ENCODE measurements at places on chromosomes 3 and 15. TPM values are rescaled to one million over a fixed set of nuclear protein-coding genes. Genes with fewer than 3 reads are reported as not detected.
A peak's percentile ranks its signal among the peaks of the same experiment; 100 is the strongest.

GRCh38 chr15:95325763-95326404 lies 1004.6 kb upstream of the NR2F2 start:
- no peak for DNase-seq

- no peak for DNase-seq
Measured at GRCh38 chr3:59737241-59737640, 687.4 kb upstream of the CFAP20DC start.

DNA sequence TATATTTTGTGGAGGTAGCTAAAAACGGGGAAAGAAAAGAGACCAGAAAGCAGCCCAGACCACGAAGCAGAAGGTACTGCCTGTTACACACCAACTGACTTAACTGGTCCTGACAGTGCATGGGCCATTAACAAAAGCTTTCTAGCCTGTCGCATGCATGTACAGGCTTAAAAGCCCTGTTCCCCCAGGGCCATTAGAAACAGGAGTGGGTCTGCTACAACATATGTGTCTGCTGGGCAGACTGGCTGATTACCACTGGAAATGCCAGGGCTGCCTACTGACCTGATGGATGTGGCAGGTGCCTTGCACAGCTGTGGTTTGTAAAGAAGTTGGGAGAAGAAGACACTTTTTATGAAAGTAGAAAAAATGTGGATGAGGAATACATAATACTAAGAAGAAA lies 137.4 kb downstream of the GAP43 start:
- DNase-seq = no peak

- DNase-seq = no peak
Measured at GRCh38 chr3:153976891-153977554, 144.2 kb upstream of the ARHGEF26 start.

ARGFX gene
- not detected for total RNA-seq

TICRR gene
- total RNA-seq = 0.25 TPM

DNA sequence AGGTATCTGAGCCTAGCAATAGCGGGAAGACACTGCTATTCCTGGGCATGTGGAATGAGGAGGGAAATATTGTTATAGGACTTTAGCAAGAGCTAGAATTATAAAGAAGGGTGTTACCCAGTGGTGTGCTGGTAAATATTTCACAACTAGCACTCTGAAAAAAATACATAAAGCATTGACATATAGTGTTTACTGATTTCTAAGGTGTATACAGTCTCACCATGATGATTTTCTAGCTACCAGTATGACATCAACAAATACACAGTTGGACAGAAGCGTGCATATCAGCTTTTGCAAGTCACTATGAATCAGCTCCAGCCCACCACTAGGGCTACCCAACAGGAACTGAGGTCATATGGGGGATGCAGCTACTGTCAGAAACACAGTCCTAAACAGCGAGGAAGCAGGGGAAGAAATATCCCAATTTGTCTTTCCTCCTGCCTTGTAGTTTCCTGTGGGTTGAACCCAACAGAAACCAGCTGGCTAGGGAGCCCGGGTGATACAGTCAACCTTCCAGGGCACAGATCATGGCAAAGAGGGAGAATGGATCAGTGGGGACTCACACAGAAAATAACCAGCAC lies 39.6 kb downstream of the HGD start:
- no peak for DNase-seq

NOX5 gene
- 0.60 TPM for total RNA-seq

SAMD7 gene
- total RNA-seq = not detected

NR2E3 gene
- 0.19 TPM for total RNA-seq

DNA sequence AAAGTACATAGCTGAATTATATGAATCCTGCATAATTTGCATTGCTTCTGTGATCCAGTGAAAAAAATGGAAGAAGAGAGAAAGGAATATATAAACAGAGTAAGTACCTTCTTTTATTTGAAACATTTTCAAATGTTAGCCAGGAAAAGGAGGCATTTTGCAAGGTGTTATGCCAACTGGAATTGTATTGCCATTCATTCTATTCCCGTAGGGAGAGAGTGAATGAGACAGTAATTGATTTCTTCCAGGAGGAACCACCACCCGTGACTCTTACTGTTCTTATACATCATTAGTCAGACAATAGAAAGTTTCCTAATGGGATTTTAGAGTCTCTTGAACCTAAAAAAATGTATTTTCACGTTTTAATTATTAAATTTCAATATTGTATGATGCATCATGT lies 324.1 kb upstream of the ALCAM start:
- no peak for DNase-seq

GRCh38 chr3:12734960-12735359 lies 24.1 kb downstream of the TMEM40 start:
- no peak for DNase-seq

DNA sequence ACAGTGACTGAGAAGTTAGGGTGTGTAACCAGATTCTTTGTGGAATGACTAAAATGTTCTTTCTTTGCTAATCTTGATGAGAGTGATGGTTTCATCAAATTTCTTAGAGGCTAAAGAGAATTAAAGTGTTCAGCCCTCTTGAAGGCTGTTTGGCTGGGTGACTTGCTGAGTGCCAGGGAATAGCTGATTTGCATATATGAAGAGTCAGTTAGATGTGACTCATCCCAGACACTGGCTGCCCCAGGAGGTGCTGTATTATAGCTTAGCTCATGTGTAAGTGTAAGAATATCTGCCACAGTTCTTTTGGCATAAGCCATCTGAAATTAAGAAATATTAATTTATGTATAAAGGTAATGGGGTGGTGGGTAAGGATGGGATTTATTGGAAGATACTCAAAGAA lies 535.1 kb downstream of the NLGN1 start:
- no peak for DNase-seq

GRCh38 chr3:88057630-88058305 lies 1.0 kb downstream of the CGGBP1 start:
- peak; percentile 63 for DNase-seq

- DNase-seq = peak; percentile 87
Measured at GRCh38 chr3:193240850-193241706, at the start of gene PLAAT1. PLAAT1 (plus strand) TSS chr3:193241222; CDS start chr3:193255651, 14,429 bp downstream.

- no peak for DNase-seq
Measured at GRCh38 chr15:65172531-65172930, 12.6 kb downstream of the CLPX start.

- DNase-seq = no peak
Measured at GRCh38 chr3:143362115-143362991, 242.8 kb downstream of the CHST2 start.

DNA sequence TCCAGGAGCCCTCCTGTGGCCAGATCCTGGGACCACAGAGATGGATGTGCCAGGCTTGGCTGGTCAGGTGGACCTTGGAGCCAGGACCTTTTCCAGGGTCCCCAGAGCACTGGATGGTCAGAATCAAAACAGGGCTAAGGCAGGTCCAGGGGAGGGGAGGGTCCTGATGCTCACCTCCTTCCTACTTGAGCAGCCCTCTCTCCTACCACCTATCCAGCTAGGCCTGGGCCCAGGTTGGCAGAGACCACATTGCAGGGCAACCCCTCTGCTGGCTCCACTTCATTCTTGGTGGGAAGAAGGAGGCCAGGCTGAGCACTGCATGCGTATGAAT lies 28.5 kb upstream of the SFMBT1 start:
- no peak for DNase-seq

DNA sequence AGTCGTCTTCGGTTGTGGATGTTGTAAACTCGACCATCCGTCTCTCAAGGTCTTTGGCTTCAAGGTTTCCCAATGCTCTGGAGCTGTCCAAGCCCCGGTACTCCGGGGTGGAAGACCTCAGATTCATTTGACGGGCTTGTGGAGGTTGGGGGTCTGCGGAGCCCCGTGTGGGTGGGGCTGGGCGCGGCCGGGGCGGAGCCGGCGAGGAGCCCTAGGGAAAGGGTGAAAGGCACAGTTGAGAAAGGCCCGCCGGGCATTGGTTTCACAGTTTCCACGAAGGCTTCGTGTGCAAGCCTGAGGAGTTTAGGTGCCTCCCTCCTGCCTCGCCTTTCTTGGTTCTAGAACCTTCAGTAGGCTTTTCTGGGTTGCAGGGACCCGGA lies 360 bp upstream of the MGA start:
- DNase-seq = no peak

DNA sequence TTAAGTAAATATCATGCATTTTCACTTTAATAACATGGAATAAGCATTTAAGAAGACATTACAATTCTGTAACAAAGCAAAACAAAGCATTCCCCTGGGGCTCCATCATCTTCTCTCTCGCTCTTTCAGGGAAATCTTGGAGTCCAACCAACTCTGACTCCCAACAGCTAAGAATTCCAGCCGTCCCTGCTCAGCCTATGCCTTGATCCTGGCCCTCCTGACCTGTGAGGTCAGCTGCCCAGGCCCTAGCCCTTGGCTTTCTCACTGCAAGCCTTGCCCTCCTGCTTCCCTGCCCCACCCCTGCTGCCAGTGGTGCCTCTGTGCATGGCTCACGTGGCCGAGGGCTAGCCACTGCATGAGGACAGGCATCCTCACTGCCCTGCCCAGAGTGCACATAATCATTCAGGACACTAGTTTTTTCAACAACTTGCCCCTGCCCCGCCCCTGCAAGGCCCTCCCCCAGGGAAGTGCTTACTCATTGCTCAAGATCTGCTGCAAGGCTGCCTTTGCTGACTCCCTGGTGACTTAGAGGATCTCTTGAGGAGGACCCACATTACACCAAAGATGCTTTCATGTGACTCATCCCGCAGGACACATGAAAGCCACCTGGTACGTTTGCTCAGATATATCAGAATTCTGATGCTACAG lies 37.6 kb downstream of the MTMR10 start:
- no peak for DNase-seq

- DNase-seq = no peak
Measured at GRCh38 chr3:126466886-126467610, 8.6 kb downstream of the ZXDC start.

GCSAM gene
- 0.88 TPM for total RNA-seq

BOC gene
- 22.2 TPM for total RNA-seq

GRCh38 chr15:86193716-86194380 lies 114.2 kb downstream of the AGBL1 start:
- DNase-seq = no peak

Data from kidney (tissue), 22 donors.